Naive thymus-derived CD8-positive, alpha-beta T cell (primary cell): ENCODE measurements at places on chromosomes 16 and 17.

DNA sequence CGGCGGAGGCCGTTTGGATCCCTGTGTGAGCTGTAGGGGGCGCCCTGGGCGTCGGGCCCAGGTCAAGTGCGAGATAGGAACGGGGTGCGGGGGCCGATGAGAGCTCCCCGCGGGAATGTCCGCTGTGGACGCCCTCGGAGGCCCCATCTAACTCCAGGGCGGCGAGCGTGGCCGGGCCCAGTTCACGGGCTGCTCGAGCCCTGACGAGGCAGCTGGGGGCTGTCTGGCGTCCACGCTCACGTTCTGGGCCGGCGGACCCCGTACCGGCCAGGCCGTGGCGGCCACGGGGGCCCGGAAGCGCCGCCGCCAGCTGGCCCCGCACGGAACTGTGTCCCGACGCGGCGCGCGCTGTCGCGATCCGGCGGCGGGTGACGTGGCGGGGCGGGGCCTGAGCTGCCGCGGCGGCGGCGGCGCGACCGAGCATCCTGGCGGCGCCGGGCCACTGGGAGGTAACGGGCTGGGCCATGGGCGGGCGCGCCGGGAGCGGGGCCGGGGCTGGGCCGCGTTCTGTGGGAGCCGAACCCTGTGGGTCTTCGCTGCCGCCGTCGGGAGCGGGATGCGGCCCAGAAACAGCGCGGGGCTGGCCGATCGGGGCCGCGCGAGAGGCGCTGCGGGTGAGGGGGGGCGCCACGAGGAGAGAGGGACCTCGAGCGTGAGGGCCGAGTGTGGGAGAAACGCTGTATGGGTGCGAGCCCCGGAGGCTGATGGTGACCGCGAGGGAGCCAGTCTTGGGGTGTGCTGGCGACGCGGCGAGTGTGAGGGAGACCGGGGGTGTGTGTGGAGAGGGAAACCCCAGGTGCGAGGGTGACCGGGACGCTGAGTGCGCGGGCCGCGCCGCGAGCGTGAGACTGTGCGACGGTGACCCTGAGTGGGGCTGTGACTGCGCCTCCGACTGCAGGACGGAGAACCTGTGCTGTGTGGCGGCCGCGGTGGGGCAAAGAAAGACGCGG, at the start of gene SLC7A6:
SLC7A6 (plus strand) TSS at position 399 of the 950 bp plus-strand sequence. CDS start 10,201 bp downstream, outside the sequence.
- peak; percentile 85 for DNase-seq

DNA sequence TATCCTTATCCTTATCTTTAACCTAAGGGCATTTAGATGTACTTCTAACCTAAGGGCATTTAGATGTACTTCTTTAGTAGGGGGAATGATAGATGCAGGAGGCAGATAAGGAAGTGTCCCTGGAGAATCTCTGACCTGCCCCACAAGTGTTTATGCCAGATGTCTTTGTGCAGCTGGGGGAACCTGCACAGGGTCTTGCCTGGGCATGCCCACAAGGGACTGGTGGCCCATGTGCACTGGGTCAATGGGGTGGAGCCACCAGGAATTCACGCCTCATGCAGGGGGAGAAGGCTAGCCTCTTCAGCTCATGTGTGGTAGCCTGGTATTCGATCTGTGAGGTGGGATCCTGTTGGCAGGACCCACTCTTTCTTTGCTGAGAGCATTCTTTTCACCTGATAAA, 38.0 kb downstream of the CA10 start:
- no peak for DNase-seq

DNA sequence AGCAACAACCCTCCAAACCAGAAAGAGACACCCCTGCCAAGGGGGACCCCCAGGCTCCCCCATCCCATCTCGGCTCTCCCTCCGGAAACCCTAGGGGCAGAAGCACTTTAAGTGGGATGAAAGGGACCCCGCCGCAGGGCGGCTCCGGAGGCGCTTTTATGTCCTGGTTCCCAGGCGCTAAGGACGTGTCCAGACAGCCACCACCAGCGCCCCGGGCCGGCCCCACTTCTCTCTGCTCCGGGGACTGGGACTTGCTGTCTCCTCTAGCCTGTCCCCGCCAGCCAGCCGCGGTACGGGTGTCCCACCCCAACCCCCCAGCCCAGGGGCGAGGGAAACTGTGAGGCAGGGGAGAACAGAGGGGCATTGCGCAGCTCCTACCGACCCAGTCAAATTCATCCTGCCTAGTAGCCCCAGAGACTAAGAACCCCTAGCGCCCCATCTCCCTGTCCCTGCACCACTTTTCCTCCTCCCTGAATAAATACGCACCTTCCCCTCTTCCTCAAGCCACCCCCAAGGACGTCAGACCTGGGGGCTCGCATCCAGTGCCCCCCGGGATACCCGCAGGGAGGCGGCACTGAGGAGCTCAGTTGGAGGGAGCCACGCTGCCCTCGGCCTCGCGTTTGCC, 4.1 kb downstream of the SP6 start:
- no peak for DNase-seq

- no peak for DNase-seq
Observed at GRCh38 chr16:27270349-27270748, 1.8 kb upstream of the NSMCE1 start.
